GM06990 (cell line): ENCODE measurements at places on chromosomes 13 and 19.

GRCh38 chr13:106700439-106700838 is 132.5 kb upstream of the ARGLU1 start:
- DNase-seq: no peak

DNA sequence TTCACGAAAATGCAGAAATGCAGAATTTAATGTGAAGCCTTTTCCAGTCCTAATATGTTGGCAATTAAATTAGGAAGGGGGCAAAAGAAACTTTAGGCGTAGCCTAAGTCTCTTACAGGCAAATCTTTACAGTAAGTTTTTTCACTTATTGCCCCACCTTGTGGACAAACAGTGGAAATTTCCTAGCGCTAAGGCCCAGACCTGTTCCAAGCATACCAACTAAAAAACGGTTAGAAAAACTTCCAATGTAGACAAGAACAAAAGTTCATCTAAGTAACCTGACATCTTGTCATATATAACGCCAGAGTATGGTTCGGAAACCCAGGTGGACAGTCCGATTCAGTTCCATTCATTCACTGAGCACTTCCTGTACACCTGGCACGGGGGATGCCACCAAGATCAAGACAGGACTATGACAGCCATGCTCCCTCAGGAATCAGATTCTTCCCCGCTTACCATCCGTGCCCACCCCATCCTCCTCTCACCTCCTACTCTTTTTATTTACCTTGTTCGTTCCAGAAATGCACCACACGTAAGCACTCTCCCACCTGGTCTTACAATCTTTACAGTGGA is 4.9 kb downstream of the ZAR1L start:
- DNase-seq: peak; percentile 8

GRCh38 chr19:12754465-12755196 is 3.0 kb downstream of the BEST2 start:
- no peak for DNase-seq

DNA sequence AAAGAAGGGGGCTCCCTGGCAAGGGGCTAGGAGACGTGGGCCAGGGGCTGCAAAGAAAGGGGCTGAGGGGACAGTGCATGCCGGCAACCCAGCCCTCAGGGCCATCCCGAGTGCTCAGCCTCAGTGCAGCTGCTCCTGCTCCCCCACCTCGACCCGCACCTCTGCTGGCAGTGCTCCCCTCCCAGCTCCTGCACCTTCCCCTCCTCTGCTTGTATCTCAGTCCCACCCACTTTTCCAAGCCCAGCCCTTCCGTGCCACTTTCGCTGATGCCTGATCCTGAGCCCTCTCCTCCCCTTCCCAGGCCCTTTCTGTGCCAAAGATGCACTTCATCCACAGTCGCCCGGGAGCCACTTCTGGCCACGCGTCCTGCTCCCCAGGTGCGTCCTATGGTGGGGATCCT is 69.9 kb upstream of the KCTD15 start:
- no peak for DNase-seq

DNA sequence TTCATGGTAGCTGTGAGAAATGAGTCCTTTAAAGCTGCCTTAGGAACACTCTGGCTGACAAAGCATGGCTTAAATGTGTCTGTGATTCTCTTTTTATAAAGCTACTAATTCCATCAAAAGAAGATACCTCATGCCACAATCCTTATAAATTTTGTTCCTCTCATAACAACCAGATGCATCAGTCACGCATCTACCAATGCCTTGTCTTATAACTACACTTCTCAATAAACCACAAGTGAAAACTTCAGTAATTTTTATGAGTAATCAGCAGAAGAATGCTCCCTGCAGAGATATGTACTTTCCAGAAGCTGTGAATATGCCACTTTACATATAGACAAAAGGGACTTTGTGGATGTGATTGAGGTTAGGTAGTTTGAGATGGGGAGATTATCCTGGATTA is 147.8 kb downstream of the SUCLA2 start:
- DNase-seq: no peak

- DNase-seq: no peak
These were observed 4.8 kb downstream of the TSKS start for GRCh38 chr19:49758292-49758691.

DNA sequence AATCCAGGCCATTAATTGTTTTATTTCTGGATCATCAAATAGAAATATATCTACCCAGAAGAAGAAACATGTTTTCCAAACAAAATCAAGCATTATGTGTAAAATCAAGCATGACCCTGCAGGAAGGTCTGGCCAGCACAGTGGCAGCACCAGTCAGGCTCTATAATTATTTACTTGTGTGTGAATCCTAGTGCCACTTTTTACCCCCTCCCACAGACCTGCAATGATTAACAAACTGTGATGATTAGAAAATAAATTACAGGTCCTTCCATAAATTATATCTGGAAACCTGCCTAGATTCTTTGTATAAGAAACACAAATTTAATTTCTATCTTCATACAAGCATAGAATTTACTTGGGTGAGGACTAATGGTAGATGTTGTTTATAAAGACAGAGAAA is 186.1 kb downstream of the GPC6 start:
- DNase-seq: no peak

GRCh38 chr19:16836115-16837034 is 7.2 kb downstream of the SIN3B start:
- DNase-seq: peak; percentile 43

DNA sequence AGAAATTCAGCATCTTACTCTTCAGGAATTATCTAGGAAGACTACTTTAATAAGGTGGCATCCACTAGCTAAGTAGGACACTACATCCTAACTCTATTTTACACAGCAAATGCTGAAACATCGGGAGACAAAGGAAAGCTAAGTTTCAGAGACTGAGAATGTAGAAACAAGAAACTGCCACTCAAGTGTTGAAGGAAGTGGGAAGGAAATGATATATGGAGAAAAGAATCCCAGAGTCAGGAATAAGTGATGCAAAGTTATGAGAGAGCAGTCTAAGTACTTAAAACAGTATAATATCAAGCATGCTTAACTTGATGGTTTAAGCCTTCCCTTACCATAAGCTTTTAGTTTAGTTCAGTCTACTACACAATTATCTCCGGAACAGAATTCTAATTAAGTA is 52.4 kb downstream of the RBM26 start:
- DNase-seq: no peak

DNA sequence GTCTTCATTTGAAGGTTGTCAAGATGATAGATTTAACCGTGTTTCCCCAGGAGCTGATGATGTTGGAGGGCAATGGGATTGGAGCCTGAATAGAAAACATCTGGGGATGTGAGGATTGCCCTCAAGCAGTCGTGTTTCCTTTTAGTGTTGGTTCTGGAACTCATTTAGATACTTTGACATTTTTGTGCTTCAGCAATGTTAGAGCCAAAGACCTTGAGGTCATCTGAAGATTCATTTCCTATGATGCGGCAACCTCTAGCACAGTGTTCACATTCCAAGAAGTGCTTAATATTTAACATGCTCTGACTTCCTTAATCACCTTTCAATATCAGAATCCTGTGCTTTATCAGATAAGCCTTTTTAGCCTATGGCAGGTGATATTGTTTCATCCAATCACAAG is 82.7 kb downstream of the SLC10A2 start:
- DNase-seq: no peak

DNA sequence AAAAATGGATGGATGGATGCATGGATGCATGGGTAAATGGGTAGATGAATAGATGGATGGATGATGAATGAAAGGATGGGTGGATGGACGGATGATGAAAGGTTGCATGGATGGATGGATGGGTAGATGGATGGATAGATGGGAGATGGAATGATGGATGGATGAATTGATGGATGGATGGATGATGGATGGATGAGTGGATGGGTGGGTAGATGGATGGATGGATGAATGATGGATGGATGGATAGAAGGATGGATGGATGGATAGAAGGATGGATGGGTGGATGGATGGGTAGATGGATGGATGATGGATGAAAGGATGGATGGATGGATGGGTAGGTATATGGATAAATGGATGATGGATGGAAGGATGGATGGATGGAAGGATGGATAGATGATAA is 115.1 kb upstream of the LSM14A start:
- DNase-seq: no peak

GRCh38 chr19:40578442-40578908 is 1.8 kb downstream of the SHKBP1 start:
- no peak for DNase-seq

DNA sequence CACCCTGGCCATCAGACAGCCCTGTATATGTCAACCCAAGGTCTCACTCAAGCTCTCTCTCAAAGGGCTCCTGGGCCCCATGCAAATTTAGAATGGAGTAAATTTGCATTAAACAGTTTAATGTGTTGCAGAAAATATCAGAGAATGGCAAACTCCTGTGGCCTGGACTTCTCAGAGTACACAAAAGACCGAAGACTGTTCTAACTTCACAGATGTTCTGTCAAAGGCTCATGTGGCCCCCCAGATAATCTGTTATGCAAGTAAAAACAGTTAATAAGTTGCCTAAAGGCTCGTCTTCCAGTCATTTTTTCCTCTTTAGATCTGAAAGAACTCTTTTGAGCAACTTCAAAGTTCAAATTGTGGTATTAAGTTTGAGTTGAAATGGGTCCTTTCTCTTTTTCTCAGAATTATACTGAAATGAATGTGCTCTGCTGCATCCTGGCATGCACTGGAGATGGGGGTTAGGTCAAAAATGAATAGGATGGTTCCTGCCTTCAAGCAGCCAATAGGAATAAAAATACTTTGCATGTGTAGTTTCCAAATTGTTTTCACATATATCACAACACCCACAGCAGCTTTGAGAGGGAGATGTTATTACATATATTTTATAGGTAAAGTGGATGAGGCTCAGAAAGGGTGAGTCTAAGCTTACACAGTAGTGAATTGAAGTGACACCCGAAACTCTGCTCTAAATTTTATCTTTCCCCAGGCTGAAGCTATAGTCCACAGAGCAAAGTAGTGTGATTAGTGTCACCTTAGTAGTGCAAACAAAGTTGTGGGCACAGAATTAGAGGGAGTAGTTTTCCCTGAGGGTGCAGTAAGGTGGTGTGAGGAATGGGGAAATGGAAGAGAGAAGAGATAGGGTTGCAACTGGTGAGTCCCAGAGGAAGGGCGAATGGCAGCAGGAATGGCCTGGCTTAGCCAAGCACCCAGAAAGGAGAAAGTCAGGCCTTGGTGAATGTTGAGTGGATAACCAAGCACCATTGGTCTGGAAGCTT is 205.0 kb upstream of the RFC3 start:
- no peak for DNase-seq

GRCh38 chr13:40114305-40114896 is 458.9 kb downstream of the COG6 start:
- DNase-seq: no peak

DNA sequence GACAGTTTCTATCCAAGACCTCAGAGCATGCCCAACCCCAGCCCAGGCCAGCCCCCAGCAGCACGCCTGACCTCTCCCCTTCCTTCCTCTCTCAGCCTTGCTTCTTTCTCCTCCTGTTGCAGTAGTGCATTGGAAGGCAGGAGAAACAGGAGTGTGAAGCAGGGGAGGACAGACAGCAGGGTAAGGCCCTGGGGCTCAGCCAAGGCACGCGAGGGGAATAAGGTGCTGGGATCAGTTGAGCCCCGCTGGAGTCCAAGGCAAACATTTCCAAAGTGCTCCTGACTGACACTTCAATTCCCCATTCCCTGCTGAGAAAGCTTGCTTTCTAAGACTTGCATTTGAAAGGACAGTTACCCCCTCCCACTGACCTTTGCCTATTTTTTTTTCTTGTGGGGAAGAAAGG is 73.1 kb upstream of the OLFM4 start:
- no peak for DNase-seq

- DNase-seq: peak; percentile 43
These were observed 2.0 kb downstream of the SPRY2 start for GRCh38 chr13:80338781-80339562.
